SK-MEL-5 (cell line): ENCODE measurements at places on chromosomes 5 and 9. TPM values are rescaled to one million over a fixed set of nuclear protein-coding genes. Genes with fewer than 3 reads are reported as not detected.
A peak's percentile ranks its signal among the peaks of the same experiment; 100 is the strongest.

GRCh38 chr5:89396278-89396954 is 513.4 kb upstream of the MEF2C start:
- DNase-seq, result no peak

Gene FSTL4
- 2.1 and 3.6 TPM in 2 replicates for total RNA-seq

DNA sequence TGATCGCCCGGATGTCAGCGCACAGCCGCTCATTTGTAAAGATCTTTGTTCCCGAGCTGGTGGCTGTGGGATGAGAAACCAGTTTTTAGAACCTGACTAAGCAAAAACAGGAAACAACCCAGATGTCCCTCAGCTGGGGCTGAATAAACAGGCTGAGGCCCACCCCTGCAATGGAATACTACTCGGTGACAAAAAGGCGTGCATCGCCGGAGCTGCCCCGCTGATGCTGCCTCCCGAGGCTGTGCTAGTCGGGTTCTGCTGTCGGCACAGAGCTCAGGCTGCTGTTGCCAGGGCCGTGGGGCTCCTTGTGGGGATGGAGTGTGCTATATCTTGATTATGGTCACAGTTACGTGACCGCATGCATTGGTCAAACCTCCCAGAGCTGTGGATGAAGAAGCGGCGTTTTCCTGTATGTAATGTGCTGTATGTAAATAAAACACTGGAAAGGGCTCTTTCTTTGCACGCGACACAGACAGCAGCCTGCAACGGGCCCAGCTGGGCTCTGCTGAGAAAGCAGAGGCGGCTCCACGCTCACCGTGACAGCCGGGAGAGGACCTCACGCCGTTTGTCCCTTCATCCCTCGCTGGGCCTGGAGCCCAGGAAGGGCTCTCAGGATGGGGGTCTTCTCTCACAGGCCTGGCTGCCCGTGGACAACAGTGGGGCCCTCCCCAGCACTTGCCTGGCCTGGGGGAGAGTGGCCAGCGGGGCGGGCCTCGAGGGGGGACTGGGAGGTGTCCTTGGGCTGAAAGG is 51.5 kb upstream of the RNU6ATAC start:
- no peak for DNase-seq

- peak; percentile 1 for DNase-seq
Observed at GRCh38 chr9:13266167-13266566, 13.3 kb downstream of the MPDZ start.

Gene TAS2R1
- not detected in 2 replicates for total RNA-seq

- no peak for DNase-seq
Observed at GRCh38 chr5:148454576-148454975, 70.8 kb downstream of the FBXO38 start.

- no peak for DNase-seq
Observed at GRCh38 chr9:32344551-32345182, 39.8 kb upstream of the ACO1 start.

- peak; percentile 3 for DNase-seq
Observed at GRCh38 chr9:36486933-36487481, 85.7 kb upstream of the MELK start.

GRCh38 chr9:21210311-21210710 is 3.4 kb upstream of the IFNA10 start:
- DNase-seq, result no peak

DNA sequence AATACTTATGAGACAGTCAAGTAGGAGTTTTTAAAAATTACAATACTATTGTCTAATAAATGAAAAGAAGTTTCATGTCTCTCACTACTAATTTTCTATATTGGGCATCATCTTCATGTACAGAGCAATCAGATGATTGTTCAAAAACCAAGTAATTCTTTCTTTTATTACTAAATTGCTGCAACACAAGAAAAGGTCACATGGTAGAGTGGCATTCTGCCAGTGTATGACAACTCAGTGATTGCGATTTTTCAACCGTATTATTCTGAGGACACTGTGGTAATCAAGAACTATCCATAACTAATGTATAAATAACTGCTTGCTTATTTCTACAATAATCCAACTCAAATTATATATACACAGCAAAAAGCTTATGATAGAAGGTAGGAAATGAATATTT is 96.7 kb upstream of the GRHPR start:
- peak; percentile 9 for DNase-seq

DNA sequence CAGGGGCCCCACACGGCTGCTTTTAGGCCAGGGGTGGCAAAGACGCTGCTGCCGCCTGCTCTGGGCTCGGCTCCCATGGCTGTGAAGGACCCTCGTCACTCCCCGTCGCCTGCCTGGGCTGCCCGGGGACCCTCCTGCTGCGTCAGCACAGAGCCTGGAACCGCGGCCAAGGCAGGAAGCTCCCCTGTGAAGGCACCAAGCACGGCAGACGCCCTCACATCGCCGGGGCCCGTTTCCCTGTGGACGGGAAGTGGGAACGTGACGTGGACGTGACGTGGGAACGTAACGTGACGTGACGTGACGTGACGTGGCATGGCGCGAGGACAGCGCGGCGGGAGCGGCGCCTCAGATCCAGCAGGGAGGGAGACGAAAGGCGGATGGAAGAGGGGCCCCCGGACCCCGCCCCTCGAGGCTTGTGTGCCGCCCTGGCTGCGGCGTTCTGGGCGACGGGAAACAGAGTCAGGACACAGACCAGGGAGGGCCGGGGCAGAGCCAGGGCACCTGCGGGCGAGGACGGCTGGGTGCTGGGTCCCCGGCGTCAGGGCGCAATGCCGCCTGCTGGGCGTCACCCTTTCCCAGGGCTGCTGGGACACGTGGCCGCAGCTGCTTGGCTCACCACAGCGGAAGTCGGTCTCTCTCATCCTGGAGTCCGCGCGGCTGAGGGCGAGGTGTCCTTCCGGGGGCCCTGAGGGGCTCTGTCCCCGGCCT is 53.1 kb downstream of the MRPL36 start:
- DNase-seq, result no peak

Gene MPDZ
- total RNA-seq, result 28.4 and 29.4 TPM in 2 replicates

GRCh38 chr9:16257604-16258003 is 612.9 kb downstream of the BNC2 start:
- peak; percentile 32 for DNase-seq

DNA sequence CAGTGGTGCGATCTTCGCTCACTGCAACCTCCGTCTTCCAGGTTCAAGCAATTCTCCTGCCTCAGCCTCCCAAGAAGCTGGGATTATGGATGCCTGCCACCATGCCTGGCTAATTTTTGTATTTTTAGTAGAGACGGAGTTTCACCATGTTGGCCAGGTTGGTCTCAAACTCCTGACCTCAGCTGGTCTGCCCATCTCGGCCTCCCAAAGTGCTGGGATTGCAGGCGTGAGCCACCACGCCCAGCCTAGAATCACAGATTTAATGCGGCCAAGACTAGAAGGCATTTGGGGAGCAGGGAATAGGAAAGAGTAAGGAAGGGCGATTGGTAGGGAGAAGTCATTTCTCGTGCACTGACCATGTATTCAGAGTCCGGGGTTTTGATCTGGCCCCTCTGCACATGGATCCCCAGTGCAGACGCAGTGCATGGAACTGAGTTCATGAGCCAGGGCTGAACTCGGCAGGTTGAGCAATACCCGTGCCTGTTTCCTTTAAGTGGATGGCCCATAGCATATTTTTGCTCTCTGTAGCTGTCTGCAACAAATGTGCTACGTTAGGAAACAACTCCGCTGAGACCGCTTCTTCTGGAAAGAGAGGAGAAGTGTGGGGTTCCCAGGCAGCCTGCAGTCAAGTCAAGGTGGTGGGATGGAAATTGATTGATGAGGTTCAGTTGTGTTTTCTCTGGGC is 3.4 kb upstream of the HMCN2 start:
- DNase-seq, result no peak

Gene IFNK
- total RNA-seq, result not detected in 2 replicates

- no peak for DNase-seq
Observed at GRCh38 chr5:148484651-148485050, 100.9 kb downstream of the FBXO38 start.

Gene KIAA1958
- 2.0 TPM in 2 replicates for total RNA-seq

- DNase-seq, result no peak
Observed at GRCh38 chr9:5516453-5517220, 6.3 kb downstream of the PDCD1LG2 start.

DNA sequence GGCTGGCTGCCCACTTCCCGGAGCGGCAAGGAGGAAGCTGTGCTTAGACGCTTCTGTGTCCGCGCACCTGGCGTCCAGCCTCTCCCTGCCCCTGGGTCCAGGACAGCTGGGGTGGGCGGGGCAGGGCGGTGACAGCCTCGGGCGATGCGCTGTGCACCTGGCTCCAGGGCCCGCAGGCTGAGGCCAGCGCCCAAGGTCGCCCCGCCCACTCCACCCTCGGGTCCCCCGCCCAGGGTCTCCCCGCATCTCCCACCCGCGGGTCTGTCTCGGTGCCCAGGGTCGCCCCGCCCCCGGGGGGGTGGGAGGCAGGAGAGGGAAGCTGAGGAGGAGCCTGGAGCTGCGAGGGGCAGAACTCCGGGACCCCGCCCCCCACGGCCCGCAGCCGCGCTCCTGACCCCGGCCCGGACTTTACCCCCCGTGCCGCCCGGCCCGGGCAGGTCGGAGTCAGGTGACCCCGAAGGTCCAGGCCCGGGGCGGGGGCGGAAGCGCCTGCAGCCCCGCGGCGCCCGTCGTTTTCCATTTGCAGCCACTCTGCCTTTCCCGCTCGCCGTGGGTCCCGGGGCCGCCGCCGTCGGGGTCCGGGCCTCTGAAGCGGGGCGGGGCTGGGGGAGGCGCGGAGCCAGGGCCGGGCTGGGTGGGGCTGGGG is at the start of gene ENTPD8:
Gene ENTPD8 (minus strand): TSS at position 69 of the 646 bp plus-strand sequence. CDS start 3,072 bp downstream, outside the sequence.
- DNase-seq, result peak; percentile 50

DNA sequence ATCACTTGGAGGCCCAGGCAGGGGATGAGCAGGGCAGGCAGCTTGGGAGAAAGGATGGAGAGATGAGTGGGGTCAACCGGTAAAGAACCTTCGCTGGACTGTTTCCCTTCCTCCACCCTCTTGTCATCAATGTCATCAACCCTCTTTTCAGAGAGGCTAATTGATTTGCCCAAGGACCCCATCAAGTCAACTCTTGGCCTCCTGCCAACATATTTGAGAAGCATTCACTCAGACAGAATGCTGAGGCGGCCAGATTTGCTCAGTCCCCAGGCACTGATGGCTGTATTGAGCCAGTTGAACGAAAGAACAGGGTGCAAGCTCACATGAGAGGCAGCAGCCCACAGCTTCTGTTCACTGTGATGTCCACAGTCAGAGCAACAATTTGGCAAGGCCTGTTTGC is 193.5 kb downstream of the RFK start:
- no peak for DNase-seq

GRCh38 chr9:7286101-7286500 is 513.5 kb downstream of the DMAC1 start:
- peak; percentile 62 for DNase-seq

GRCh38 chr5:58501778-58502417 is 10.7 kb downstream of the GAPT start:
- DNase-seq, result no peak

- DNase-seq, result no peak
Observed at GRCh38 chr5:107376546-107377276, 294.0 kb downstream of the EFNA5 start.

DNA sequence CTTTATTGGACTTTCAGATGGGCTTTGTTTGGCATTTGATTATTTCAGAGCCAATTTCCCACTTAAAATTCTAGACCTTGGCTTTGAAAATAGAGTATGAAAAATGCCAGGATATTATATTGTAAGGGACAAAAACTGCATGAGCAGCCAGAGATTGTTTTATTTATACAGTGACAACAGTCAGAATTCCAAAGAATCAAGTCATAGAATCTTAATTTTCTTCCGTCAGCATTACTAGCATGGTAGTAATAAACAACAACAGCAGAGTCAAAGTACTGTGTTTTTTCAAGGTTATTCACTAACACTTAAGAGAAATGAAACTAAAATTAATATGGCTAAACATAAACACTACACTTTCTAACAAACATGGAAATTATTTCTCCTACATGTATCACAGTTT is 52.2 kb downstream of the MLLT3 start:
- DNase-seq, result no peak

GRCh38 chr9:87089929-87090328 is 142.6 kb upstream of the GAS1 start:
- no peak for DNase-seq

DNA sequence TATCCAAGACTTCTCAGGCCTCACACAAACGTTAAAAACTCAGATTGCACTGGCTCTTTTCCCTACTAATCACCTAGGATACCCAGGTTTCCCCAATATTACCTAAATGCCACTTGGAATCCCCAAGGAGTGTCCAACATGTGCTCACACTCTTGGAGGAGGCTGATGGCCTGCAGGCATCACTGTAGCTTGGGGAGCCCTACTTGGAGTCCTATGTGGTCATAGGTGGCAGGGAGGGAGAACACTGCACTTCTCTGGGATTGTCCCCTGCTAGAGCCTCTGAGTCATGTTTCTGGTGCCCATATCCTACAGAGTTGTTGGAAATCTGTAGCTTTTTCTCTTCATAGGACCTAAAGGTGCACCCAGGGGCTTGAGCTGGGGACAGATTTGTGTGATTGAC is 433.7 kb downstream of the ARHGEF28 start:
- DNase-seq, result no peak

Gene CTSV
- 22.1 and 24.4 TPM in 2 replicates for total RNA-seq

DNA sequence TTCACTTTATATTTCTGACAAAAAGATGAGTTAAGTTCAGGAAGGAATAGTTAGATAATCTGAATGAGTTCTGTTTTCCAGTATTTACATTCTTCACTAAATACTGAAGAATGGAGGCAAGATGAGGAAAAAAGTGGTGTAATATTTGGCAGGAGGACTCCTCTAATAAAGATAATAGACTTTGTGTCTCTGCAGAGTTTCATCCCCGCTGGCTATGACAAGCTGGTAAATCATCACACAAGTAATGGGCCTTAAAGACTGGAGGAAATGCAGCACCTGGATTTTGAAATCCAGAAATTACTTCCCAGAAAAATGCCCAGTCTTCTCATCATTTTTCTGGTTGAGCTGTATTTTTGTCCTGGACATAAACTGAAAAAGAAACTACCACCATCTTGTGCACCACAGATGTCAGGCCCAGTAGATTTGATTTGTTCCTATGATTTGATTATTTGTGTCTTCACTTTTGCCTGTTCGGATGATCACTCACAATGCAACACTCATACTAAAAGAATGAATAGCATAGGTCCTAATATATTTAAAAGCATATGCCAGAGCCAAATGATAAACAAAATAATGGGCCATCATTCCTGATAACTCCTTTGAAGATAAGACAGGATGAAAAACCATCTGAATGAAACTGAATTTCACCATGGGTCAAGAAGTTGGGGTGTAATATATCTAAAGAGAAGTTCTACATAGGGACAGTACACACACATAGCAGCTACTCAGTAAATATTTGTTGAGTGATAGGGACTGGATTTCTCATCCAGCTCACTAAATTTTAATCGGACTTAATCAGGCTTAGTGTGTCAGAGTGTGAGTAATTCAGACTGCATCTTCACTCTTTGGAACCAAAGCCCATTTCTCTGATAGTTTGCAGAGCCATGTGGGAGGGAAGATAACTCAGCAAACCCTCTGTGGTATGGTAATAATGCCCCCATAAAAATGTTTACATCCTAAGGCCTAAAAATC is 200.5 kb downstream of the HINT1 start:
- no peak for DNase-seq

Gene ADAMTS13
- 0.67 and 1.7 TPM in 2 replicates for total RNA-seq
